A549 (cell line): ENCODE measurements at places on chromosomes 5 and 9.

DNA sequence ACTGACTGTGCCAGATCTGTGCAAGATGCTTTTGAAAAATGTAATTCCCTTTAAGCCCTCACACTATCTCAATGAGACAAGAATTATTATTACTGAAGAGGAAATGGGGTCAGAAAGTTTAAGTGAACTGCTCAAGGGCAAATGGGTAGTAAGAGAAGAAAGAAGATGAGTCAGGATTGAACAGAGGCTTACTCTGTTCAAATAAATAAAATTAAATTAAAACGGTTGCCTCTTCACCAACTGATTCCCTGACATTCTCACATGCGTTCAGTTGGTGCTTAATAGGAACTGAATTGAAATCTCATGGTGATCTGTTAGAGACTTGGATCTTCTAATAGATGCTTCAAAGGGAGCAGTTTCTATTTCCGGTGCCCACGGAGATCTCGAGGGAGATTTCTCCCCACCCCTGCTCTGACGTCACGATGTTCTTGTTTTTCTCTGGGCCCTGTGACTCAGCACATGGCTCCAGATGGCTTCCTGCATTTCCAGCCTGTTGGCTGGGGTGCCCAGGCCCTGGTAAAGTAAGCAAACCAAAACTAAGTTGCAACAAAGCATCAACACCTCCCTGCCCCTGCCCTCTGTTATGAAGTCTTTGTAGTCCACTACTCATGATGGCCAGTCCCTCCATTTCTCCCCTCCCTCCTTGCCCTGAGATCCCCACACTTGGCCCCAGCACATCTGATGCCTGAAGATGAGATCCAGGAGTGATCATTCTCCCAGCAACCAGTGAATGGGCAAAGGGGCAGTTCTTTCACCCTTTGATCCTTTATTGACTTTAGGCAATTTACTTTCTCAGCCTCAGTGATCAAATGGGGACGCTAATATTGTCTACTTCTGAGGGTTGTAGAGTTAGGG, 106.1 kb upstream of the CPEB4 start:
- peak; percentile 91 for DNase-seq

- peak; percentile 69 for DNase-seq
Observed at GRCh38 chr9:132411091-132411508, 1.1 kb downstream of the CFAP77 start.

DNA sequence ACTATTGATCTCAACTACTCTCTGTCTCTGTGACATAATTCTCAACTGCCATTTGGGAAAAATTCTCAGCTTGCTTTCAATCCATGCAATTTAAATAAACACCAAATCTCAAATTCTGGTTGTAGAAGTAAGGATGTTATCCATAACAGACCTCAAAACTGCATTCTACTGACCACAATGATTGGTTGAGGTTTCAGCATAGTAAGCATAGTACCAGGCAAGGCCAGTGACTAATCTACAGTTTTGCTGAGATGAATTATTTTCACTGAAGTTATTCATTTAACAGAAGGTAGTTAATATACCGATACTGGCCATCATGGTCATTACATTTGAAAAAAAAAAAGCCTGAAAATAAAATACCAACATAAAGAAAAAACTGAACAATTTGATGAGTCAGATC, 488.0 kb upstream of the CDH18 start:
- DNase-seq = no peak

GRCh38 chr5:140084541-140084940, 29.4 kb upstream of the PURA start:
- DNase-seq = no peak

DNA sequence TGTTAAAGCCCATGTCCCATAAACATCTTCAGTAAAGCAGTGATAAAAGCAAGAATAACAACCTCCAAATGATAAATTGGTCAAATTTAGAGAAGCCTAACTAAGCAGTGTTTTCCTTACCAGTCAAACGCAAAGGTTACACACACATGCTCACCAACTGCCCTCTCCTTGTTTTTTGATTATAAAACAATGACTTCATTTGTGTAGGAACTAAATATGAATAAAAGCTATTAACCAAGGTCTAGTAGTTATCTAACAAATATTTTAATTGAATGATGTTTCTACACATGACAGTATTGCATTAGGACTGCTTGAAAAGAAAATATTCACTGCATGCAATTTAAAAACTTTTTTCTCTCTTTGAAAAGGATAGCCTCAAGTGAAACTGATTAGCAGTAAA, 36.7 kb downstream of the PCA3 start:
- no peak for DNase-seq

DNA sequence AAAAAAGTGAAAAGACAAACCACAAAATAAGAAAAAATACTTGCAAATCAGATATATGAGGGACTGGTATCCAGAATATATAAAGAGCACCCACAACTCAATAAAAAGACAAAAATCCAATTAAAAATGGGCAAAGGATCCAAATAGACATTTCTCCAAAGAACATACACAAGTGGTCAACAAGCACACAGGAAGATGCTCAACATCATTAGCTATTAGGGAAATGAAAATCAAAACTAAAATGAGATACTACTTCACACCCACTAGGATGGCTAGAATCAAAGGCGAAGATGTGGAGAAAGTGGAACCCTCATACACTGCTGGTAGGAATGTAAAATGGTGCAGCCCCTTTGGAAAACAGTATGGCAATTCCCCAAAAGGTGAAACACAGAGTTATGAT, 21.1 kb upstream of the DPM2 start:
- DNase-seq = no peak

DNA sequence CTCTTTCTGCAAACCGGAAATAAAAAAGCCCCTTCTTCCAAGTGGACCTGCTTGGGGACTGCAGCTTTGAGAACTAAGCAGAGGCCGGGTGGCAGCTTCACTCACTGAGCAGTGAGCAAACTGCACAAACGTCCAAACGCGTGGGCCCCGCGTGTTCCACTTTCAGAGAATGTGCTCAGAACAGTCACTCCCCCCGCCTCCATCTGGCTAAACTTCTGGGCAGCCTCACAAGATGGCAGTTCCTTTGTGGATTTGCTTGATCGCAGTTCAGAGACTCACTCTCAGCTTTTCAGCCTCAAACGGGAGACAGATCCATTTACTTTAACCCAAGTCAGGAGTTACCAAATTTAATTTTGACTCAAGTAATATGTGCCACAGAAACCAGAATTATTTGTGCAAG, 216.6 kb downstream of the TLE1 start:
- DNase-seq = no peak

DNA sequence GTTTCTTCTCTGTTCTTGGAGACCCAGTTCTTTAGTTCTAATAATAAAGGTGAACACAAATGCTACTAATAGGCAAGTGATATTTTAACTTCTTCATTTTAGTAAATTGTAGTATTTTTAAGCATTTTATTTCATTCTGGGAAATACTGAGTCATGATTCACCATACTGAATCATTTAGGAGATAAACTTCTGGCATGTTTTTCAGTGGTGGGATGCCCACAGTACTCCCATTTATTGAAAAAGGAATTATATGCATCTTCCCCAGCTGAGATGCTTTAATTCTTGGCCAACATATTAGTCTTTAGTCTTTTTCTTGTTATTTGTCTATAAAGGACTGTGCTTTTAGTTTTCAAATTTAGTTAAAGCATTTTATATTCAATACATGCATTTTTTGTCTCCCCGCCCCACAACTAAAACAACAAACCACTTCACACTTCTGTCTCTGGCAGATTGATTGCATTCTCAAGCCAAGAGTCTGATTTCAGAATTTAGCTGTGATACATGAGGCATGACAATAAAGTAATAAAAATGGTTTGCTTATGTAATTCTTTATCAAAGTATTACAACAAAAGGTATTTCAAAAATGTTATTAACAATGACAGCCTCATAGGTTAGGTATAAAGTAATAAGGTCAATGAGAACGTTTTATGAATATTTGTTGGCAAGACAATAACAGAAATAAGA, 125.2 kb upstream of the CDH18 start:
- no peak for DNase-seq

DNA sequence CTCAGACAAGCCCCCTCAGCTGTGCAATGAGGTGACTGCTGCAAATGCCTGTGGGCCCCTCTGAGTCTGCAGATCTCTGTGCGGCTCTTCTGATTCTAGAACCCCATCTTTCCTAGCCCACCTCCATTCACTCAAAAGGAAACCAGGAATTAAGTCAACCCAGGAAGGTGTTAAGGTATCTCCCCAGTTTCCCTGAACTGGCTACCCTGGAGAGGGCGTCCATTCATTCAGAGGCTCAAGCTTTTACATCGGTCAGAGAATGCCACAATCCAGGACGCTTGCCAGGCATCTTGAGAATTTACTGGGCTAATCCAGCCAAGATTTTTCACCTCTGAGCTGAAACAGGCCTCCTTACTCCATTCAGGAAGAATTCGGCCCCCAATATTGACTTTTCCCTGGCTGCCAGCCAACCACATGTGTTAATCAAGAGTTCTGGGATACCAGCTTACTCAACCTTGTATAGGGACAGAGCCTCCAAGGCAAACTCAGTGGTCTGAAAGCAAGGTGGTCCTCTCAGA, 889 bp upstream of the ADAMTS12 start:
- DNase-seq = peak; percentile 53

GRCh38 chr5:112800891-112801290, 60.2 kb upstream of the SRP19 start:
- DNase-seq = no peak

- no peak for DNase-seq
Observed at GRCh38 chr5:75536694-75537360, 25.1 kb downstream of the POLK start.

GRCh38 chr9:13588151-13589033, 308.9 kb upstream of the MPDZ start:
- DNase-seq = no peak

DNA sequence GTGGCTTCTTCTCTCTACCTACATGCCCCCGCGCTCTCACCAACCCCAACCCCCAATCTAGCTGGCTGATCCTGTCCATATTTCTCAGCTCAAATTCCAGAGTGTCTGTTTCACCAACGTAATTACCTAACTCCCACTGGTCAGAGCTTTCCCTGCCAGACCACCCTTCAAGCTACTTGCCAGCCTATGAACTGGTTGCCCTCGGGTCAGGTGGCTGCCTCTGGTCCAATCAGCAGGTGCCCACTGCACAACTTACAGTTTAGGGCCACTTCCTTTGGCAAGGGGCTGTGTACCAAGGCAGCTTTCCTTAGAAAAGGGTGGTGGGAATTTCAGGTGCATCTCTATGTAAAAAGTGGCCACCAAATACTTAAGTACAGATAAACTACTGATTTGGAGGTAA, 92.2 kb upstream of the SLC30A5 start:
- DNase-seq = no peak

GRCh38 chr5:74035521-74035937, 409.5 kb downstream of the ARHGEF28 start:
- DNase-seq = peak; percentile 16

GRCh38 chr9:29740518-29740917, 2167.2 kb upstream of the C9orf72 start:
- DNase-seq = no peak

- DNase-seq = no peak
Observed at GRCh38 chr5:116605310-116606070, 30.9 kb upstream of the SEMA6A start.

DNA sequence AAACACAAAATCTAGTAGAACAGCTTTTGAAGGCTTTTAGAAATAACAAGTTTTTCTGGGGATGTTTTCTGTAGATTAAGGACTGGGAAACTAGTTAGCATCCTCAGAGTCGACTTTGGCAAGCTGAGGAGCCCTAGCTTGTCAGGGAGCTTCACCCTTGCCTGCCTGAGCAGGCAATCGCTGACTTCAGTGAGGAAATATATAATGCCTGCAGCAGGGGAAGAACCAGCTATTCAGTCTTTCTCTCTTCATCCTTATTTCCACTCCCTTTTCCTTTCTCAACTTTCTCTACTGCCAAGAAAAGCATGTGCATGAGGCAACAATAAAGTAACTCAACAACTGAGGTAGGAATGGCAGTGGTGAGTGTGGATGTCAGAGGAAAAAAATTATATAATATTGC, 54.7 kb downstream of the PLK2 start:
- DNase-seq = no peak

GRCh38 chr9:96253059-96253696, 48.8 kb downstream of the HSD17B3 start:
- no peak for DNase-seq

GRCh38 chr5:119417891-119418605, 34.2 kb upstream of the HSD17B4 start:
- no peak for DNase-seq

GRCh38 chr5:116516021-116516420, 58.6 kb downstream of the SEMA6A start:
- DNase-seq = no peak

DNA sequence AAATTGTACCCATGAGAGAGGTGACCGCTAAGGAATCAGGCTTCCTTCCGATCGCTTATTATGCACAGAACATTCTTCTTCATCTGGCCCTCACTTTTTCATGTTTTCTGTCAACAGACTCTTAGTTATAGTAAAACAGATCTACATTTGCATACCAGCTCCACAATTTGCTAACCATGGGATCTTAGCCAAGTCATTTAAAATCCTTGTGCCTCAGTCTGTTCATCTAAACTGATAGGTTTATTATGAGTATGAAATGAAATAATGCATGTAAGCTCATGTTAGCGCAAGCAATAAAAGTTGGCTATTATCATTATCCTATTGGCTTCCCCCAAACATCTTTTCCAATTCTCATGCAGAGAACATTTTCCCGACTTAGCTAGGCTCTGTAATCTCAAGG, 42.3 kb downstream of the FGF1 start:
- no peak for DNase-seq

GRCh38 chr5:170510559-170510958, 6.7 kb downstream of the KCNIP1 start:
- no peak for DNase-seq

DNA sequence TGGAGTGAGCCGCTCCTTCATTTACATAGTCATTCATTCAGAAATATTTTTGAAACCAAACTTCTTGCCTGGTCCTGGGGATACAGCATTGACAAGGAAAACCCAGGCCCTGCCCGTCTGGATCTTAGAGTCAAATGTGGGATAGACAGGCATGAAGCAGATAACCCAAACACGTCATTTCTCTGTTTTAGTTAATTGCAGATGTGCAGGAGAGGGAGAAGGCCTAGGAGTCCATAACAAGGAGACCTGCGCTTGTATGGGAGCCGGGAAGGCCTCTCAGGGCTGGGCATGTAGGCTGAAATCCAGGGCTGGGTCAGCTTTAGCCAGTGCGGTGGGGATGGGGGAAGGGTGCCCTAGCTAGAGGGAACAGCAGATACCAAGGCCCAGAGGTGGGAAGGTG, 43.3 kb downstream of the PRRX2 start:
- no peak for DNase-seq

- no peak for DNase-seq
Observed at GRCh38 chr9:68577774-68578591, 37.3 kb upstream of the TMEM252 start.

DNA sequence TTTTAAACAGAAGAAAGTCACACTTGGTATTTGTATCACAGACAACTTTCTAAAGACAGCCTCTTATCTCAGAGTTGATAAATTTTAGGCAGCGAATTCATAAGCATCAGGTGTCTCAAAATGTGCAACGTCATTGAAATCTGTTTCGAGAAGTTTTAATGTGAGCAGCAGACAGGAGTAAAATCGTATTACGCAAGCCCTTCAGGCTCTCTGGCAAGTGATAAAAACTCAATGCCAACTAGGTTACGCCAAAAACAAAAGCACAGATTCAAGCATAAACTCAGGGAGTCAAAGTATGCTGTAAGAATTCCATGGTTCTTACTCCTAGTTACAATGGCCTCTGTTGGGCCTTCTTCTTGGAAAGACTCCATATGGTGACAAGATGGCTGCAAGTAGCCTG, 244.7 kb downstream of the SEMA5A start:
- DNase-seq = no peak

GRCh38 chr9:133372144-133372543, 3.7 kb downstream of the SURF4 start:
- DNase-seq = no peak

GRCh38 chr5:95448789-95449188, 57.6 kb downstream of the FAM81B start:
- DNase-seq = no peak

- DNase-seq = no peak
Observed at GRCh38 chr9:113511856-113512761, 48.6 kb downstream of the RGS3 start.
